ENCODE measurements at places on chromosomes 5 and 9. TPM values are rescaled to one million over a fixed set of nuclear protein-coding genes. Genes with fewer than 3 reads are reported as not detected.

DNA sequence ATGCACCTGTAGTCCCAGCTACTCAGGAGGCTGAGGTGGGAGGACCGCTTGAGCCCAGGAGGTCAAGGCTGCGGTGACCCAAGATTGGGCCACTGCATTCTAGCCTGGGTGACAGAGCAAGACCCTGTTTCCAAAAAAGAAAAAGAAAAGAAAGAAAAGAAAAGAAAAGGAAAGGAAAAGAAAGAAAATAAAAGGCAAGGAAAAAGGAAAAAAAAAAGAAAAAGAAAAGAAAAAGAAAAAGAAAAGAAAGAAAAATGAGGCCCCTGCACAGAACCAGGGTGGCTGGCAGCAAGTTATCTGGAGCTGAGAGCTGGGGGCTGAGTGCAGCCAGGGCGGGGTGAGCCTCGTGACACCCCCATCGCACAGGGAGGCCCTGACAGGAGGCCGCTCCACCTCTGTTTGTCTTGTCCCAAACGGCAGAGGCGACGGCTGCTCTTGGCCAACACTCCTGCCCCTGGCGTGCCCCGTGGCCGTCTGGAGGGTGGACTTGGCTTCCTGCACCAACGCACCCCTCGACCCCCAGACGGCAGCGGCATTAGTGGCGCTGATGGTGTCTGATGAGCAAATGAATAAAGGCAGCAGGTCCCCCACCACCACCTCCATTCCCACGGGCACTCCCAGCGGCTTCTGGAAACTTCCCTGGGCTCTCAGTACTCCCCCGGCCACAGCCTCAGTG lies 16.7 kb downstream of the EXD3 start:
- H3K4me1 ChIP-seq, result peaks cover 22% of the 10 kb centered on the region
- peak overlapping the region; percentile 44 for H3K4me3 ChIP-seq
- no peak for DNase-seq
- H3K27ac ChIP-seq, result no peak overlapping the region
- H3K27me3 ChIP-seq, result no peaks in the 10 kb centered on the region

DNA sequence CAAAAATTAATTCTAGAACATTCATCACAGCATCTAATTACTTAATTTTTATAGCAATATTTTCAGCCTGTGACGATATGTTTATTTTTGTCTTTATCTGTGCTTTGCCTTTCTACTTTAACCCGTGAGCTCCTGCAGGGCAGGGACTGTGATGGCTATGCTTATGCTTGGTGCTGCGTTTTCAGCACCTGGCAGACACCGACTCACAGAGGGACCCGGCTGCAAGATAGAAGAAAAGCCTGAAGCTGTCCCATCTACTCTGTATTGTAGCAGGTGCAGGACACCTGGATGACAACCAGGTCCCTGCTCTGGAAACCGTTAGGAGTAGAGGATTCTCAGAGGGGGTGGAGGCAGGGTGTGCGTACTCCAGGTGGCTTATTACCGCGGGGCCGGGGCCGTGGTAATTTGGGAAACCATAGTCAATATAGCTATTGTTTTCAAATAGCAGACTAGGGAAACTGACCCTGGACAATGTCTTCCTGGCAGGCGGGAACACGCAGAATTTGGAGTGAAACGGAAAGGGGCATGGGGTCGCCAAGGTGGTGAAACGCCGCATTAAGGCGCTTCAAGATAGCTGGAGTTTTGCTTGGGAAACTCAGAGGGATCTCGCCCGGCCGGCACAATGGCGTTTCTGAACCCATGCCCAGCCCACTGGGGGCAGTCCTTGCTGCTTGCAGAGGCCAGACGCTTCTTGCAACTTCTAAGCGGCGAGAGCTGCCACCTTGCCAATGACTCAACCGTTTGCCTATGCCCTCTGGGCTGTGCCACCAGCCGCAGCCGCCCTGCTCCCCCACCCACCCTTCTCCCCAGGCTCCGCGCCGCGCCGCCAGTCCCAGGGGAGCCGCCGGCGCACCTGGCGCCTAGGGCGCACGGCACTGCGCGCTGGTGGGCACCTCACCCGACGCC lies 140.1 kb upstream of the PALM2AKAP2 start:
- no peaks in the 10 kb centered on the region for H3K36me3 ChIP-seq
- H3K4me3 ChIP-seq, result peak overlapping the region; percentile 49
- H3K4me1 ChIP-seq, result peaks cover 16% of the 10 kb centered on the region
- DNase-seq, result no peak

- no peak overlapping the region for H3K4me3 ChIP-seq
- no peak for DNase-seq
- H3K4me1 ChIP-seq, result peaks cover 82% of the 10 kb centered on the region
- H3K27ac ChIP-seq, result peak overlapping the region; percentile 84
- H3K36me3 ChIP-seq, result no peaks in the 10 kb centered on the region
Measured at GRCh38 chr9:133134388-133135145, 13.5 kb upstream of the RALGDS start.

DNA sequence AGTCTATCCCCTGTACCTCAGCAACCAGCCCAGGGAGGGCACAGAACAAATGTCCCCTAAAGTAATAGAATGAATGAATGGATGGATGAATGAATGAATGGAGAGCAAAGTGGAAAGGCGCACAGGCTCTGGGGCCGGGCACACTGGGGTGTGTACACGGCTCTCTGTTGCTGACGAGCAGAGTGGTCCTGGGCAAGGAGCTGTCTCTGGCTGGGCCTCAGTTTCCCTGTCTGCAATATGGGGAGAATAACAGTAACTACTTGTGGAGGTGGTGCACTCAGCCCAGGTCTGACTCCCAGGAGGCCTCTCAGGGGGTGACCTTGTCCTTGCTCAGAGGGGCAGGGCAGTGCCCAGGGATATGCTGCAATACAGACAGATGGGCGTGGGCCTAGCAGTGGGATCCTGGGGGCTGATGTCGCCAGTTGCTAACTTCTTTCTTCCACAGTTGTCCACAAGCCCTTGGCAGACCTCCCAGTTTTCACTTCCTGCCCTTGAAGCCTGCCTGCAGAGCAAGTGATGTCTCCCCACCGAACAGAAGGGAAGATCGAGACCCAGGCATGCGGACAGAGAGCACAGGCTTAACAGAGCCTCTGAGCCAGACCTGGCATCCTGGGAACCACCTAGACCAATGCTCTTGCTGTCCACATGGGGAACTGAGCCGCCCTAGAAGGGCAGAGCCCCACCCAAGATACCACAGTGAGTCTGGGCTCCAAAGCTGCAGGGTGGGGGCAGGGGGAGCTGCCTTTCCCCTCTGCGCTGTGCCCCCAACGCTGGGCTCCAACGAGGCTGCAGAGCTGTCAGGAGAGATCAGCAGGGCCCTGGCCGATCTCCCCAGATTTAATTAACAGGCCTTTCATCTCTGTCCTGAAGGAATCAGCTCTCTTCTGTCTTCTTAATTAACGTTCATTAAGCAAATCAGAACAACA lies 13.6 kb upstream of the LAMC3 start:
- H3K4me3 ChIP-seq, result no peak overlapping the region
- H3K4me1 ChIP-seq, result peaks cover 8% of the 10 kb centered on the region
- H3K27me3 ChIP-seq, result peaks cover 72% of the 10 kb centered on the region
- no peak for DNase-seq
- no peak overlapping the region for H3K27ac ChIP-seq
- H3K36me3 ChIP-seq, result no peaks in the 10 kb centered on the region

DNA sequence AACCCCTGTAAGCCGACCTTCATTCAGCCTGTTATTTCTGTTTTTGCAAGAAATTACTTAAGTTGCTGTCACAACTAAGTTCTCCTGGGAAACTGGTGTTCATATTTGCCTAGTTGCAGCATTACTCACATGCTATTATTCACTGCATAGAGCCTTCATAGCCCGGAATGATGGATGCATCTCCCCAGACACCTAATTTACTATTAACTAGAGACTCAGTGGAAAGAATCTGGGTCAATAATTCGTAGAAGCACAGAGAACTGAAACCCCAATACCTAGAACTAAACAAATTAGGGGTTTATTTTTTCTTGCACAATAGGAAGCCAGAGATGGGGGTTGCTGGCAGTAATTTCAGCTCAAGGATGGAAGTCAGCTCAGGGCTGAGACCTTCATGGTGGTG lies 45.7 kb upstream of the FAM170A start:
- H3K27me3 ChIP-seq, result no peaks in the 10 kb centered on the region
- H3K27ac ChIP-seq, result no peak overlapping the region
- H3K4me1 ChIP-seq, result no peaks in the 10 kb centered on the region
- no peaks in the 10 kb centered on the region for H3K36me3 ChIP-seq
- DNase-seq, result no peak
- no peak overlapping the region for H3K4me3 ChIP-seq

The TNC gene
- total RNA-seq, result 468 TPM

DNA sequence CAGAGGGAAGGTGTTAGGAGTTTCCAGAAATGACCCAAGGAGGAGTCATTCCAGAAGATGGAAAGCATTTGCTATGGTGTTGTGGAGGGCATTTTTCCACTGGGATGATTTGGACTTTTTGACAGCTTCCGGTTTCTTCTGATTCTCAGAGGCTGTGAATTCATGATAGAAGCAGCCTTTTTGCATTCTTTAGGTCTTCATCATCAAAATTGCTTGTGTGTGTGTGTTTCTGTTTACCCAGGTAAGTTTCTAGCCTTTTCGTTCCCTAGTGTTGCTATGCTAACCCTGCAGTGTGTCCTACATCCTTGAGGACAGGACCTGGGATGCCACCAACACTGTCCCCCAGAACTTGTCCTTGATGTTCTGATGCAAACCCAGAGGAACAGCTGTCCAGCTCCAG lies 19.6 kb downstream of the IRX1 start:
- H3K4me1 ChIP-seq, result no peaks in the 10 kb centered on the region
- no peak for DNase-seq
- no peaks in the 10 kb centered on the region for H3K27me3 ChIP-seq
- H3K27ac ChIP-seq, result no peak overlapping the region
- H3K36me3 ChIP-seq, result no peaks in the 10 kb centered on the region

DNA sequence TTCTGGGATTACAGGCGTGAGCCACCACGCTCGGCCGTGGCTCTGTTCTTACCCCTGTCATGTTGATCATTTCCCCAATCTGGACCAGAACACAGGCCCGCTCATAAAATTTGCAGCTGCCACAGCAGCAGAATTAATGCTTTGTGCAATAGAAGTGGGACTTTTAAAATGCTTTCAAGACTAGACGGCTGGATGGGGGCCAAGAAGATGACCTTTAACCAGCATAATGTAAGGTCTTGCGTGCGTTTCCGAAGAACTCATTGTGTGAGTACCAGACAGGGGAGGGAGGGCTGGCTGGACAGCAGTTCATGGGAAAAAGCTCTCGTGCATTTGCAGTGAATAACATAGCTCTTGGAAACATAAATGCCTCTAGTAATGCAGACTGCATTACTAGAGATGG lies 3.5 kb upstream of the WDR38 start:
- H3K4me1 ChIP-seq, result peaks cover 30% of the 10 kb centered on the region
- H3K27me3 ChIP-seq, result no peaks in the 10 kb centered on the region
- H3K4me3 ChIP-seq, result no peak overlapping the region
- H3K27ac ChIP-seq, result no peak overlapping the region
- no peaks in the 10 kb centered on the region for H3K36me3 ChIP-seq

The CDH18 gene
- total RNA-seq, result not detected

The CHSY3 gene
- 1.6 TPM for total RNA-seq

GRCh38 chr5:121660142-121660541 lies 191.5 kb upstream of the FTMT start:
- no peak overlapping the region for H3K27ac ChIP-seq
- no peak overlapping the region for H3K4me3 ChIP-seq
- no peak for DNase-seq
- no peaks in the 10 kb centered on the region for H3K27me3 ChIP-seq

The FGD3 gene
- 5.0 TPM for total RNA-seq

GRCh38 chr9:16192403-16193017 lies 639.7 kb downstream of the CCDC171 start:
- H3K27ac ChIP-seq, result no peak overlapping the region
- no peaks in the 10 kb centered on the region for H3K27me3 ChIP-seq
- no peak overlapping the region for H3K4me3 ChIP-seq
- DNase-seq, result no peak
- no peaks in the 10 kb centered on the region for H3K36me3 ChIP-seq

DNA sequence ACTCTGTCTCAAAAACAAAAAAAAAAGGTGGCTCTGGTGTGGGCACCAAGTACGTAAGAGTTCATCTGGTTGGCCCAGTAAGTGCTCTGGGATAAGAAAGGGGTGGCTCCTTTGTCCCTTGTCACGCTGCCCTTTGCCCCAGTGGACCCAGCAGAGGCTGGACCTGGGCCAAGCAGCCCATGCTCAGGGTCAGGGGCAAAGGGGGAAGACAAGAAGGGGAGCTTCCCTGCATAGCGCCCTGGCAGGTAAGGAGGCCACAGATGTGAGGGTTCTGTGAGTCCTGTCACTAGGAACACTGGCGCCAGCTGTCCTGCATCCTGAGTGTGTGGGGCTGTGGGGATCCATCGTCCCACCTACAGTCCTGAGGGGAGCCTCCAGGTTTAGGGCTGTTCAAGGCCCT lies 65.3 kb downstream of the GADD45G start:
- H3K4me1 ChIP-seq, result no peaks in the 10 kb centered on the region
- H3K27me3 ChIP-seq, result no peaks in the 10 kb centered on the region
- no peak overlapping the region for H3K4me3 ChIP-seq
- no peak overlapping the region for H3K27ac ChIP-seq

- H3K36me3 ChIP-seq, result no peaks in the 10 kb centered on the region
- no peak for DNase-seq
- no peak overlapping the region for H3K4me3 ChIP-seq
- H3K27ac ChIP-seq, result no peak overlapping the region
- H3K4me1 ChIP-seq, result peaks cover 10% of the 10 kb centered on the region
- no peaks in the 10 kb centered on the region for H3K27me3 ChIP-seq
Measured at GRCh38 chr9:116358251-116358650, 204.7 kb downstream of the PAPPA start.

- H3K27ac ChIP-seq, result no peak overlapping the region
- no peak overlapping the region for H3K4me3 ChIP-seq
- H3K27me3 ChIP-seq, result no peaks in the 10 kb centered on the region
- no peaks in the 10 kb centered on the region for H3K4me1 ChIP-seq
- DNase-seq, result no peak
Measured at GRCh38 chr5:79229357-79230174, 6.4 kb upstream of the JMY start.

GRCh38 chr9:98329904-98330303 lies 74.5 kb upstream of the TBC1D2 start:
- H3K4me1 ChIP-seq, result no peaks in the 10 kb centered on the region
- no peak overlapping the region for H3K27ac ChIP-seq
- no peak overlapping the region for H3K4me3 ChIP-seq
- DNase-seq, result no peak
- H3K36me3 ChIP-seq, result no peaks in the 10 kb centered on the region
- no peaks in the 10 kb centered on the region for H3K27me3 ChIP-seq

DNA sequence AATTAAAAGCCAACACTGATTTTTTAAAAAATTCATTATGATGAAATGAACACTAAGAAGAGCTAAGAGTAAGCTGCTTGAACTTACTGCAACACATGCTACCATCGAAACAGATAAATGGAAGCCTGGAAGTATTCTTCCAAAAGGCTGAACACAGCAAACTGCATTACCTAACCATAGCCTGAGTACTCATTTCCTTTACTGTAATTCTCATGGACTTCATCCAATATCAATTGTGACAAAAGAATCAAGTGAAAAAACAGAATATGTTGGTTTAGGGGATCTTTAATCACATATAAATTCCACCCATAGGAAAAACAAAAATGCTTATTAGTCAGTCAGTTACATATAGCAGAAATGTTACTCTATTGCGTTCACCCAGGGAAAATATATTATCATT lies 68.5 kb downstream of the DROSHA start:
- H3K4me3 ChIP-seq, result no peak overlapping the region
- DNase-seq, result no peak
- H3K36me3 ChIP-seq, result peaks cover 96% of the 10 kb centered on the region
- H3K27me3 ChIP-seq, result no peaks in the 10 kb centered on the region
- peaks cover 4% of the 10 kb centered on the region for H3K4me1 ChIP-seq
